ENCODE measurements at places on chromosomes 2 and 18. TPM values are rescaled to one million over a fixed set of nuclear protein-coding genes. Genes with fewer than 3 reads are reported as not detected.

Gene FBXO48
- total RNA-seq: 0.49 TPM

Gene TUBB8B
- total RNA-seq: not detected

Gene PCARE
- total RNA-seq: under 0.01 TPM

Gene LIMS3
- 1.2 TPM for total RNA-seq

Gene ABCB11
- total RNA-seq: 0.25 TPM

Gene ALK
- 0.98 TPM for total RNA-seq

Gene SP5
- 9.3 TPM for total RNA-seq

Gene DSG1
- total RNA-seq: 0.49 TPM

Gene AQP12A
- not detected for total RNA-seq

Gene LRRC30
- not detected for total RNA-seq

Gene SERPINB2
- under 0.01 TPM for total RNA-seq

Gene EVX2
- total RNA-seq: not detected

Gene KCNS3
- 1.7 TPM for total RNA-seq

Gene CNGA3
- 2.5 TPM for total RNA-seq

Gene MCFD2
- 39.1 TPM for total RNA-seq

Data from temporal lobe (tissue), 4 donors.